Bronchial smooth muscle cell (primary cell): ENCODE measurements at places on chromosomes 7 and 10. TPM values are rescaled to one million over a fixed set of nuclear protein-coding genes. Genes with fewer than 3 reads are reported as not detected.

ATP6V0A4 gene
- total RNA-seq = not detected in 2 replicates

POU6F2 gene
- not detected in 2 replicates for total RNA-seq

CALHM2 gene
- total RNA-seq = 21.8 and 31.4 TPM in 2 replicates

TMEM184A gene
- under 0.01 and 0.09 TPM in 2 replicates for total RNA-seq

OR2A1 gene
- total RNA-seq = 0.09 TPM in 1 of 2 replicates, not detected in the other

TRPV6 gene
- total RNA-seq = not detected in 2 replicates

CYP2W1 gene
- total RNA-seq = 0.16 TPM in 1 of 2 replicates, not detected in the other

GPR141 gene
- total RNA-seq = not detected in 2 replicates

OGDHL gene
- 0.17 and 0.47 TPM in 2 replicates for total RNA-seq

EN2 gene
- under 0.01 TPM in 1 of 2 replicates, not detected in the other for total RNA-seq

IKZF1 gene
- 0.16 TPM in 1 of 2 replicates, not detected in the other for total RNA-seq

CHRM2 gene
- total RNA-seq = 0.32 and 3.0 TPM in 2 replicates

PNLIPRP1 gene
- total RNA-seq = not detected in 2 replicates

CALML5 gene
- 0.17 TPM in 1 of 2 replicates, not detected in the other for total RNA-seq

CALHM1 gene
- not detected in 2 replicates for total RNA-seq

GRK5 gene
- 18.3 and 58.3 TPM in 2 replicates for total RNA-seq

PPP3CB gene
- 22.8 and 27.6 TPM in 2 replicates for total RNA-seq

RAMP3 gene
- total RNA-seq = 0.17 TPM in 1 of 2 replicates, not detected in the other

PNLIPRP3 gene
- total RNA-seq = under 0.01 TPM in 1 of 2 replicates, not detected in the other

IDI1 gene
- total RNA-seq = 35.8 and 67.9 TPM in 2 replicates

DMBT1 gene
- total RNA-seq = under 0.01 TPM in 2 replicates

HMX2 gene
- total RNA-seq = not detected in 2 replicates

NRAP gene
- under 0.01 TPM in 1 of 2 replicates, not detected in the other for total RNA-seq

DYDC2 gene
- under 0.01 TPM in 1 of 2 replicates, not detected in the other for total RNA-seq

LRRD1 gene
- under 0.01 TPM in 1 of 2 replicates, not detected in the other for total RNA-seq

GPER1 gene
- 2.1 and 3.6 TPM in 2 replicates for total RNA-seq

VSTM4 gene
- total RNA-seq = 5.5 and 6.4 TPM in 2 replicates

RBP3 gene
- not detected in 2 replicates for total RNA-seq

ZNF680 gene
- total RNA-seq = 2.7 and 7.3 TPM in 2 replicates

NFE2L3 gene
- total RNA-seq = 0.63 and 1.9 TPM in 2 replicates

FAM25C gene
- total RNA-seq = not detected in 2 replicates

TFEC gene
- total RNA-seq = under 0.01 and 0.16 TPM in 2 replicates

NAT16 gene
- not detected in 2 replicates for total RNA-seq

ANKRD1 gene
- 0.16 and 0.43 TPM in 2 replicates for total RNA-seq

TRIM74 gene
- total RNA-seq = under 0.01 TPM in 1 of 2 replicates, not detected in the other

KCND2 gene
- 3.3 and 5.0 TPM in 2 replicates for total RNA-seq

AGMO gene
- total RNA-seq = under 0.01 TPM in 2 replicates

FRMPD2 gene
- total RNA-seq = under 0.01 TPM in 1 of 2 replicates, not detected in the other

MSMB gene
- not detected in 2 replicates for total RNA-seq

NKX6-2 gene
- total RNA-seq = not detected in 2 replicates

SLC13A1 gene
- total RNA-seq = not detected in 2 replicates

KDM7A gene
- total RNA-seq = 2.0 and 4.6 TPM in 2 replicates

FAM221A gene
- 0.60 and 0.95 TPM in 2 replicates for total RNA-seq

UBTD1 gene
- 17.7 and 22.4 TPM in 2 replicates for total RNA-seq

PNLIP gene
- total RNA-seq = not detected in 2 replicates

NPFFR1 gene
- under 0.01 TPM in 1 of 2 replicates, not detected in the other for total RNA-seq

EXOC6 gene
- 10.1 and 14.5 TPM in 2 replicates for total RNA-seq

CABCOCO1 gene
- 0.26 and 0.79 TPM in 2 replicates for total RNA-seq

RBM20 gene
- under 0.01 TPM in 1 of 2 replicates, not detected in the other for total RNA-seq

TRPV5 gene
- not detected in 2 replicates for total RNA-seq

NPC1L1 gene
- under 0.01 and 0.09 TPM in 2 replicates for total RNA-seq

CFTR gene
- not detected in 2 replicates for total RNA-seq

SFXN3 gene
- 63.2 and 77.9 TPM in 2 replicates for total RNA-seq

SAMD8 gene
- total RNA-seq = 23.6 and 31.7 TPM in 2 replicates

GRM3 gene
- total RNA-seq = not detected in 2 replicates

TAS2R41 gene
- total RNA-seq = not detected in 2 replicates

SPDYE5 gene
- total RNA-seq = not detected in 2 replicates
